ENCODE measurements at places on chromosomes 5 and 9. TPM values are rescaled to one million over a fixed set of nuclear protein-coding genes. Genes with fewer than 3 reads are reported as not detected.

PCDHB11 gene
- total RNA-seq = 1.3 TPM

- DNase-seq = no peak
Observed at GRCh38 chr9:12276505-12276904, 416.7 kb upstream of the TYRP1 start.

DNA sequence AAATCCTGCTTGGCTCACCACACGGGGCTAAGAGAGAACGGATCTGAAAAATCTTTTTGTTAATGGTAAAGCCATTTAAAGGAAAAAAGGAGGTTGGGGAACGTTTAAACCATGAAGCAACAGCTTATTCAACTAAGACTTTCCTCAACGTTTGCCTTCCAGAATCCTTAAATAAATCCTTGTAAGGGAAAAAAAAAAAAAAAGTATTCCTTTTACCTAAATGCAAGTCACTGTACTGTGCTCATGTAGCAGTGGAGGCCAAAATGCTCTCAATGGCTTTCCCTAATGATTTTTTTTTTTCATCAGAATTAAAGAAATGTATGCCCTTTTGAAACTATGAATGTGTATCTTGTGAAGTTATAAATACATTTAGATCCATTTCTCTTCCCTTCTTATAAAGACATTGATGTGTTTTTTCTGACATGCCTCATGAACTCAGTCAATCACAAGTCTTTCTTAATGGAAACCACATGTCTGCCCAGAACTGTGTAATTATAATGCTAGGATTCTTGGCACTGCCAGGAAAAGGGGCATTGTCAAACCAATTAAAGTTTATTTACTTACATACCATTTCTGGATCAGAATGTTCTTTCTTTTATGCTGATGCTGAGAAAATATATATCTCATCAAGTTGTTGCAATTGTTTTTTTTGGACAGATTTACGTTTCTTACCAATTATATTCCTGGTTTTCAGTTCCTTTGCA, 107.5 kb downstream of the EBF1 start:
- no peak for DNase-seq

DNA sequence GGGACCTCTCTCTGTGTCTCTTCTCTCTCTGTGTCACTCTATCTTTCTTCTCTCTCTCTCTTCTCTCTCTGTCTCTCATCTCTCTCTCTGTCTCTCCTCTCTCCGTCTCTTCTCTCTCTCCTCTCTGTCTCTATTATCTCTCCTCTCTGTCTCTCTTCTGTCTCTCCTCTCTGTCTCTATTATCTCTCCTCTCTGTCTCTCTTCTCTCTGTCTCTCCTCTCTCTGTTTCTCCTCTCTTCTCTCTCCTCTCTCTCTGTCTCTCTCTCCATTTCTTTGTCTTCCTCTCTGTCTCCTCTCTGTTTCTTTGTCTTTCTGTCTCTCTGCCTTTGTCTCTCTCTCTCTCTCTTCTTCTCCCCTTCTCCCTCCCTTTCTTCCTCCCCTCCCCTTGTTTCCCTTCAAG, 3.2 kb upstream of the OLFM1 start:
- no peak for DNase-seq

DNA sequence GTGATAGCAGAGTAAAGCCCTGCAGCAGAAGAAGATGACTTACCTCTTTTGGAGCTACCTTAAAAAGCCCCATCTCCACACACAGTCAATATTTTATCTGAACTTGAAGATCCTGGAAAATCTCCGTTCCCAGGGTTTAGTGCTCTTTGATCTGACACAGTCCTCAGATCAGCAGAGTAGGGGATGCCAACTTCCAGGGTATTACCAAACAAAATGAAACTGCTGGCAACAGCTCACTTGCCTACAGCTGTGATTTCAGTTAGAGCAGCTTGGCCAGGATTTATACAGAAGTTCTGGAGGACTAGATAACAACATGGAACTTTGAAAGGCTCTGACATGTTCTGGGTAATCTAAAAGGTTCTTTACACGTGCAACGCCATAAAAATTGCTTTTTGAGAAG, 1537.8 kb upstream of the ACO1 start:
- DNase-seq = no peak
